Activated CD8-positive, alpha-beta memory T cell treated with anti-CD3 and anti-CD28 coated beads for 1 hour (primary cell): ENCODE measurements at places on chromosomes 5 and 9.

DNA sequence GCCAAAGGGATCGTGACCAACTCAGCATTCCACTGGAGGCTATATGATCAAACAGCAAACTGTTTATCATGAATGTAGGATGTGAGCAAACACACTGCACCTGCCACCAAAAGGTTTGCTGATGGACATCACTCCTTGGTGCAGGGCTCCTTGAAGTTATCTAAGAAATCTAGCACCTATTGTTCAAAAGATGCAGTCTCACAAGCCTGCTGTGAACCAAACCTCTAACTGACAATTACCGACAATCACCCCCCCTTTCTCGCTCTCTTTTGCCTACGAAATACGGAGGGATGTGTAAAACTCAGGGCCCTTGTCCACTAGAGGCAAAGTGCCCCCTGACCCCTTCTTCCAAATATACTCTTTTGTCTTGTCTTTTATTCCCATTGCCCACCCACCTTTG, 2.5 kb upstream of the CLTA start:
- no peak for DNase-seq

DNA sequence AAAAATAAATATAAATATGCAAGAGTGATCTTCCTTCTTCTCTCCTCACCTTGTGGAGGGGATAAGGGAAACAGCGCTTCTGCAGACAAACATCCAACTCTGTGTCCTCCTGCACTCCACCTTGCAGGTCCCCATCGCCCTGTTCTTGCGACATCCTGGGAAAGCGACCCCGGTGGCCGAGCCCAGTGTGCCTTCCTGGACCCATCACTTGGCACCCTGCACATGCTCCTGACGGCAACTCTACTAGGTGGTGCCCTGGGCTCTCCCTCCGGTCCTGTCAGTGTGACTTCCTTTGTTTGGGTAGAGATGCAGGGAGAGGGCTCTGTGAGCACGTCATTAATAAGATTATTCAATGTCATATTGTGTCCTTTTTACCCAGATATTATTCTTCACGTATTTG, 266.0 kb upstream of the ADAMTS16 start:
- DNase-seq = no peak

DNA sequence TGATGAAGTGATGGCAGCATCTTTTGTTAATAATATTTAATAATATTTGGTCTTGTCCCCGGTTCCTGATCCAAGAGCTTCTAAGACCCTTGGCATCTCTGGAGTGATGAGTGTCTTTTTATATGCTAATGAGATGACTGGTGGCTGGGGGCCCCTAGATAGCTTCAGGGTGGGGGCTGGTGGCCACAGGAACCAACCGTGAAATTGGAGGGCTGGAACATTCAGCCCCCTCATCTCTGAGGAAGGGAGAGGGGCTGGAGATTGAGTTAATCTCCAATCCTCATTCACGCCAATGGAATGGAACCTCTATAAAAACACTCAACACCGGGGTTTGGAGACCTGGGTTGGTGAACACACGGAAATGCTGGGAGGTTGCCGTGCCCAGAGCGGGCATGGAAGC, 78.2 kb upstream of the RAPGEF1 start:
- no peak for DNase-seq

GRCh38 chr5:81397176-81397575, 3.2 kb upstream of the ACOT12 start:
- DNase-seq = no peak

DNA sequence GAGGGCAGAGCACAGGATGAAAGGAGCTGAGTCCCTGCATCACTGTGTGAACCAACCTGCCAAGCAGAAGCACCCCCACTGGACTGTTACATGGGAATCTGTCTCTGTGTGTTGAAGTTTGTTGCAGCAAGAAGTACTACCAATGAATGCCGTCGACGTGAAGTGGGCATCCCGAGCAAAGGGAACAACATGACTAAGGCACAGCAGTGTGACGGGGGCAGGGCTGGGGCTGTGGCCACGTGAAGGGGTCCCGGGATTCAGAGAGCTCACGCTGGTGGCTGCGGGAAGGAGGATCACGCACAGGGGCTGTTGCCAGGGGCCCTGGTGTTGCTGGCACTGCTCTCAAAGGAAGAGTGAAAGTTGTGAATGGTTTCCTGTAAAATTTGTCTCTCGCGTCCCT, 27.5 kb upstream of the GABBR2 start:
- DNase-seq = no peak

GRCh38 chr9:34506623-34507022, 16.2 kb downstream of the ENHO start:
- no peak for DNase-seq

GRCh38 chr5:180596668-180597231, 5.5 kb upstream of the SCGB3A1 start:
- no peak for DNase-seq

GRCh38 chr9:1248743-1249142, 198.6 kb downstream of the DMRT2 start:
- no peak for DNase-seq

DNA sequence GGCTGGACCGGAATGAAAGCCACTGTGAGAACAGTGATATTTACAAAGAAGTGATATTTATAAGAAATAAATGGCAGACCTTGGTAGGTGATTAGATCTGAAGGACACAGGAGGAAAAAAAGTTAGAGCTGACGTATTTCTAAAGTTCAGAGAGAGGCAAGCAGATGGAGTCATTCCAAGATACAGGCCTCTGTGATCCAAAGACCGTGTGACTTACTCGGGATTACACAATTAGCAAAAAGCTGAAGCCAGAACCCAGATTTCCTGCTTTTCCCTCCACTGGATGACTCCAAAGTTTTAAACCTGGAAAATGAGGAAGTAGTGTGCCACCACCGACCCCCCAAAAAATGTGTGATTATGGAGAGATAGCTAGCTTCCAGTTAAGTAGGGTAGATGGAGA, 3.1 kb upstream of the DOCK8 start:
- no peak for DNase-seq
